CD8-positive, alpha-beta T cell (primary cell): ENCODE measurements at places on chromosomes 11 and 22.

GRCh38 chr11:130137999-130138398, 21.6 kb upstream of the ST14 start:
- DNase-seq = no peak

GRCh38 chr11:27423125-27423524, 49.5 kb downstream of the LGR4 start:
- DNase-seq = no peak

DNA sequence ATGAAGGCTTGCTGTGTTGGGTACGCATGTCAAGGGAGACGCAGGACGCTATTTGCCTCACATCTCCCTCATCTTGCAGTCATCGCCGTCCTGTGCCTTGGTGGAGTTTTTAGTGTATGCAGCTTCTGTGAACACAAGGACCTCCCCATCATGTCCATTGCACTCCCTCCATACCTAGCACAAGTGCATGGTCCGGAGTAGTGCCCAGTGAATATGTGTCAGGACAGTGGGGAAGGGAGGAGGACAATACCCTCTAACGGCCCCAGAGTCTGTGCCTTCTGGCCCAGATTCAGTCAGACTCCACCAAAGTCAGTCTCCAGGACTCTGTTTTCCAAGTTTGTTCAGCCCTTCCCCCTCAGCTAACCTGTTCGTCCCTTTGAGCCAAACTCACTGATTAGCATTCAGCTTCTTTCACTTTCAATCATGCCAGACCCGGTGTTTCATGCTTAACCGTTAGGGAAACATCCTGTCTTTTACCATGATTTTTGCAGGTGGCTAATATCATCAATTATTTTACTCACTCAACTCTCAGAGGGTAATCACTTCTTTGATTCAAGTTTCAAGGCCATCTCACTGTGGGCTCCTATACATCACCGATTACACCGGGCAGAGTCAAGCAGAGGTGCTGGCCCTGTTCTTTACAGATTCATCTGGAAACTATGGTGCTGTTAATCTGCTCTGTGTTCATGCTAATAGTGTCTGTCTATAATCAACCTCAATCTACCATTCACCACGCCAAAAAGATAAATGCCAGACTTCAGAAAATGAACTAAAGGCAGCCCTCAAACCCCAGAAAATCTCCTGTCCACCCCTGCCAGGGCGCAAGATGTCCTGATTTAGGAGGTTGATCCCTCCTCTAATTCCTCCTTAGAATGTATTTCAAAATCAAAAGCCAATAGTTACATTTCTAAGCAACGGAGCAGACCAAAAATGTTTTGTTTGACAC, 156.5 kb downstream of the RRAS2 start:
- no peak for DNase-seq

DNA sequence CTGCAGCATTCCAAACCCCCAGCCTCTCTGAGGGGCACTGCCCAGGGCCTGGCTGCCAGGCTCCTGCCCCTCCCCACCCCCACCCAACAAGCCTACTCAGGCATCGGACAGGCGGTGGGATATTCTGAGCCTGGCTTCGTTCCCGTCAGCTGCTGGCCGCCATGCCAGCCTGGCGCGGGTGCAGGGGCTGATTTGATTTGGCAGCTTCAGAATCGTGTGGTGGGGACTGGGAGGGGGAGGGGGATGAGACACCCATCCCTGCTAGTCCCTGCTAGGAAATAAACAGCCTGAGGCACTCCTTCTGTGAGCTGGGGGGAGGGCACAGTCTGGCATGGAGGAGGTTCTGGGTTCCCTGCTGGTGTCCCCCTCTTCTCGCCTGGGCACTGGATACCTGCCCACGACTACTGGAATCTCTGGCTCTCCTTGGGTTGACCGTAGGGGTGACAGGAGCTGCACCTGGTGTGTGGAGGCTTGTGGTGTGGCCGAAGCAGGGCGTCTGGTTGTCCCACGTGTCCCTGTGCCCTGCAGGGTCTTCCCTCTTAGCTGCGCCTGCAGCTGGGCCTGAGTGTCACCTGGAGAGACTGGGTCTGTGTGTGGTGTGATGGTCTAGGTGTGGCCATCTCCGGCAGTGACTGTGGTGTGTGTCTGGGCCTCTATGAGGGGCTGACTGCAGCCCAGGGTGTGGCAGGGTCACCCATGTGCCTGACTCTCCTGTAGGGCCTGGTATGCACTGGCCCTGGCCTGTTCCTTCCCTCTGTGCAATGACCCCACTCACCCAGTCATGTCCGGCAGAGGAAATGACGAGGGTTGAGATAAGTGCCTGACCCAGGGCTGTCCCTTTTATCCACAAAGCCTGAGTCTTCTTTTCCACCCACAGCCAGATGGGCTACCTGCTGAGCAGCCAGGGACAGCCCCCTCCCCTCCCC, 42.2 kb downstream of the PDE2A start:
- no peak for DNase-seq

GRCh38 chr22:50544078-50544745, 1.5 kb upstream of the KLHDC7B start:
- DNase-seq = peak; percentile 89

DNA sequence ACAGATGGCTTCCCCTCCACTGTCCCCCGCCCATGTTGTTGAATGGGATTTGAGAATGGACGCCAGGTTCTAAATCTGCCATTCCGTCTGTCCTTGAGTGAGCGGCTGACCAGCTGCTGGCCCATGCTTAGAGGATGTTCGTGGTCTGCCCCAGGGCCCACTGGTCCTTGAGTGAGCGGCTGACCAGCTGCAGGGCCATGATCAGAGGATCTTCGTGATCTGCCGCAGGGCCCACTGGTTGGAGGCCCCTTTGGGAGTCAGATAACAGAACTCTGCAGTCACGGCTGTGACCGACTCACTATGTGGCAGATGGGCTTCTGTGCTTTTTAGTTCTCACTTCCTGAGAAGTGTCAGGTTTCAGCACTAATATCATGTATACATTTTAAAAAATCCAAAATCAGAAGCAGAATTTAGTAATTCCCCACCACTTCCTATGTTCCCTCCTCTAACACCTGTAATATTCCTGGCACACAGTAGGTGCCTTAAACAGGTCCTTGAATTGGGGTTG, 54.1 kb downstream of the MICAL3 start:
- no peak for DNase-seq

DNA sequence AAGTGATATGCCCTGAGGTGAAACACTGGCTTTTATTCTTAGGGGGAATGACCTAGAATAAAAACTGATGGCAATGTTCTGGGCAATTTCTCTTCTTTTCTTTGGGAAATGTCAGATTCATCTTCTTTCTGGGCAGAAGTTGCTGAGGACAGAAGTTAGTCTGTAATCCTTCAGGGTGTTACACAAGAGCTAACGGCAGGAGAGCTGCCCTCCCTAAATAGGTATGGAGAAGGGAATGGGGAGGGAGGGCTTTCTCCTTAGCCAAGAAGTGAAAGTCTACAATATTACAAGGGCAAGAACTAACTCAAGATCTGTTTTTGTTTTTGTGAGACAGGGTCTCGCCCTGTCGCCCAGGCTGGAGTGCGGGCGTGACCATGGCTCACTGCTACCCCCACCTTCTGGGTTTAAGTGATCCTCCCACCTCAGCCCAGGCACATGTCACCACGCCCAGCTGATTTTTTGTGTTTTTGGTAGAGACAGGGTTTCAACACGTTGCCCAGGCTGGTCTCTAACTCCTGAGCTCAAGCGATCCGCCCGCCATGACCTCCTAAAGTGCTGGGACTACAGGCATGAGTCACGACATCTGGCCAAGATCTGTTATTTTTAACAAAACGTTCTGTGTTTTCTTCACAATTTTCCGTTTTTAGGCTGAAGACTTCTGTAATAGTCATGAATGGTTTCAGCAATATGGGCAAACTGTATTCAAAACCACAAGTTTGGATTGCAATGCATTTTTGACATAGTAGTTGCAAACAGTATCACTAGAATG, 7.2 kb downstream of the PIWIL4 start:
- no peak for DNase-seq

DNA sequence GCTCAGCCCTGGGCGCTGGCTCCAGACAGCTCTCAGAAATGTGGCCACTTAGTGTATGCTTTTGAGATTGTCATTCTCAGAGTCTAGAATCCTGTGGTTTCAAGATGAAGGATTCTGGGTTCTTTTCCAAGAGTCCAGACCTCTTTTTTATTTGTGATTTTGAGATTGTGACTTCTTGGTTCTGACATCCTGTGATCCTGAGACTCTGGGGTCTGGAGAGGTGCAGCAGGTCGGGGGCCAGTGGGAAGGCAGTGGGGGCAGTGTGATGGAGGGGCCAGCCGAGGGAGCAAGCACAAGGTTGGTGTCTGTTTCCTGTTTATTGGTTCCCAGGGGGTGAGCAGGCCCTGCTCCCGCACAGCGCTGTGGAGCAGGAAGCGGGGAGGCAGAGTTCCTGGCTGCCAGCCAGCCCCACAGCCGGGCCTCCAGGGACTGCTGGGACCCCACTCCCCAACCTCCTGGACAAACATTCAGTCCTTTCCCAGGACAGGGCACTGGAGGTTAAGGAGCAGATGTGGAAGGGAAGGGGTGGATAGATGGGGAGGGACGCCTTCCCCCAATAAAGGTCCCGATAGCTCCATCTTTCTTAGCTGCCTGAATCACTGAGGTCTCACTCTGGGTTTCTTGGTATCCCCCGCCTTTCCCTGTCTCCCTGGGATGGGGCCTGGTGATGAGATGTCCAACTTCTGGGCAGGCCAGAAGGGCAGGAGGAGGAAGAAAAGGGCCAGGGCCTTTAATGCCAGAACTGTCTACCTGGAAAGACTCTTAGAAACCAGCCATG, 13.7 kb downstream of the ARHGEF17 start:
- no peak for DNase-seq

DNA sequence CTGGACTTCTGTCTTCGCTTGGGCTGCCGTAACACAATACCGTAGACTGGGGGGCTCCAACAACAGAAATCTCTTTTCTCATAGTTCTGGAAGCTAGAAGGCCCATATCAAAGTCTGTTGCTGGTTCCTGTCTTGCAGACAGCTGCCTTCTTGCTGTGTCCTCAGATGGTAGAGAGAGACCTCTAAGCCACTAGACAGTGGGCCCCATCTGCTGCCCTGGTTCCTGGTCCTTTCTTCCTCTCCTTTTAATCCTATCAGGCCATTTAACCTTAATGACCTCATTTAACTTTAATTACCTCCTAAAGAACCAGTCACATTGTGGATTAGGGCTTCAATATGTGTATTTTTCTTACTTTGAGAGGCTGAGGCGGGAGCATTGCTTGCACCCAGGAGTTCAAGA, 9.4 kb downstream of the CEP164 start:
- no peak for DNase-seq

GRCh38 chr11:79461666-79462645, 21.1 kb upstream of the TENM4 start:
- no peak for DNase-seq

DNA sequence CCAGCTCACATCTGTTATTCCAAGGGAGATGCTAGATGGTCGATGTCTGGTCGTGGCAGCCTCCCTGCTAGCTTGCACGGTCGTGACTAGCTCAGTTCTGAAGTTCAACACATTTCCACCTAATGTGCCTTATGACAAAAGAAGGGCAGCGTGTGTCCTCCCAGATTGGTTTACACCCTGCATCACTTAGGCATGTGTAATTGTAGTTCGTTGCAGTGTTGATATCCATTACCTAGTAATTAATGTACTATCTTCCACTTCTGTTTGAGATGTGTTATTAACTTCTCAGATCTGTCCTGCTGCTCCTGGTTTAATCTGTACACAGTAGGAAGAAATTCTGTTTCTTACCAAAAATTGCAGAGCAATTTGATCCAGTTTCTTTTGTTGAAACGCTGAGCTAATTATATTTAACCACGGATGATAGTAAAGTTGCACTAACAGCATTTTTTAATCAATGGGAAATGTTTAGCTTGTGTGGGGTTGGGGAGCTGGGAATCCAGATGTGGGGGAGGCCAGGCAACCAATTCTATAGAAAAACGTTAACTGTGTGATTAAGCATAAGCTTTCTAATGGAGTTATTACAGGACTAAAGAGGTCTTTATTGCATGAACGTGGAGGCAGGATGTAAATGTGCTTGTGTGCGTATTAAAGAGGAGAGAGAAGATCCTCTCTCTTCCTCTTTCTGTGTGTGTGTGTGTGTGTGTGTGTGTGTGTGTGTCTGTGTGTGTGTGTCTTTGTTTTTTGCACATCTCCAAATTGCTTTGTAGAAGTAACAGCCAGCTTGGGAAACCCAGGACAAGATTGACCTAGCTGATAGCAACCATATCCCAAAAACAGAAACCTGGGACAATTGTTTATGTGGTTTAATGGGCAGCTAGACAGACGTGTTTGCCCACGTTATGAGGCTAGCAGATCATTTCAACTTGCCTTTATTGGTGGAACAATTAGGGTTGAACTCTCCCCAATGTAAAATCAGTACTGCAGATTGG, 145.7 kb upstream of the TTC12 start:
- no peak for DNase-seq

DNA sequence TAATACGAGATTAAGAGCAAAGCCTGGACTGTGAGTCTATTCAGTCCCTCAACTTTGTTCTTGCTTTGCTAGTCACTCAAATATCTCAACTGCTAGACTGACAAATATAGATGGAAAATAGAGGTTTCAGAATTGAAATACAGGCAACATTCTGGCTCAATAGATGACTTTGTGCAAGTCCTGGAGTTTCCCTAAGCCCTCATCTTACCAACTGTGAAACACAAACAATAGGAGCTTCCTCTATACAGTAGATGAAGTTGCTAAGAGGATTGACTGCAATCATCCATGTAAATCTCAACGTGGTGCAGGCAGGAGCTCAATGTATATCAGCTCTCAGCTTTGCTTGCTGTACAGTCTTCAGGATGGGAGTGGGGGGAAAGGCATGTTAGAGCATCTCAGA, 6.2 kb upstream of the MPEG1 start:
- no peak for DNase-seq

GRCh38 chr11:82869657-82870056, 30.6 kb downstream of the PRCP start:
- DNase-seq = no peak

DNA sequence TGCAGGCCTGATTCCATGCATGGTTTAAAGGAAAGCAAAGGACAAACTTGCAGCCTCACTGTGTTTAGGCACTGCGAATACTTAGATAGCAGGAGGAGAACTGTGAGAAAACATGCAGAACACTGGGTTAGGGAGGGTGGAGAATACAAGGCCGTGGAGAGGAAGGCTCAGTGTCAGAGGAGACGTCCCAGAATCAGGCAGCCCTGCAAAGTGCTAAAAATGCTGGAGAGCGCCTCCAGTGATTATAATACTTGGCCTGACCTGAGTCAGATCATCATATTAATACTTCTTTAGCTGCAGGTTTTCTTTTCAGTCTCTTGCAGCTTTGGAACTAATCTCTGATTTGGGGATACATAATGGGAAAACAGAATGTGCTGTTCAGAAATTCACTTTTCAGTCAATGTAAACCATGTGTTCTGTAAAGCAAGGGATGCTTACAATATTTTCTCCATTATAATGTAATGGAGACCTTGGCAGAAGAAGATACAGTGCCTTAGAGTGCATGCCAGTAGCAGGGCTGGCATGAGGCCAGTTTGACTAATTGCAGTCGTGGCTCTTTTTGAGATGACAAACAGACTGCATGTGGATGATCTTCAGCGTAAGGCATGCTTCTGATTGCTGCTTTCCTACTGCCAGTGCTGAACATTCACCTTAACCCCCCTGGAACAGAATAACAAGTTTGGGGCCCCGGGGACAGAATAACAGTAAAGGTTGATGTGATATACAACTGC, 16.8 kb downstream of the EXT2 start:
- no peak for DNase-seq

- DNase-seq = no peak
These were observed 35.2 kb downstream of the SOX6 start for GRCh38 chr11:16321148-16321547.
